Spinal cord (tissue), 10 donors: ENCODE measurements at places on chromosomes 4 and X. TPM values are rescaled to one million over a fixed set of nuclear protein-coding genes. Genes with fewer than 3 reads are reported as not detected.
A peak's percentile ranks its signal among the peaks of the same experiment; 100 is the strongest.

DNA sequence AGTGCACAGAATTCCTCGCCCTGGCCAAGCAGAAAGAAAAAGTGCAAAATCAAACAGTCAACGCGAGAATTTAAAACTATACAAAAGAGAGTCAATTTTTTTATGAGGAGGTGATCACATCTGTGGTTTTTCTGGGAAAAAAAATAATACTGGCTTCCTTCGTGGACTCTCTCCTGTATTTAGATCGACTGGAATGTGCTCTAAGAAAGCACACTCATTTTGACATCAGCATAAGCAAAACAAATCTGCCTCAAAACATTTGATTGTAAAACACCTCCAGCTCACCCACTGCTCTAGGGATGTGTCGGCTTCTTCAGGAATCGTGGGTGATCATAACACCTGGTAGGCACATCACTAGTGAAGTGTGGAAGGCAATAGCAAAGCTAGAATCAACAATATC, 417.4 kb upstream of the FAT1 start:
- DNase-seq: no peak

GRCh38 chr4:108292229-108292628, 123.5 kb upstream of the LEF1 start:
- no peak for DNase-seq

GRCh38 chrX:6574762-6575161, 39.8 kb upstream of the VCX3A start:
- DNase-seq: no peak

Gene CLGN
- polyA plus RNA-seq: 12.5 TPM

Gene CTAG1A
- polyA plus RNA-seq: not detected

GRCh38 chr4:169439244-169439643, 168.5 kb upstream of the SH3RF1 start:
- DNase-seq: peak; percentile 44

Gene FRMPD3
- polyA plus RNA-seq: 19.3 TPM

- DNase-seq: no peak
These were observed 36.7 kb upstream of the EFNB1 start for GRCh38 chrX:68792083-68792482.
